SJSA1 (cell line): ENCODE measurements at places on chromosomes 11 and 22.
A peak's percentile ranks its signal among the peaks of the same experiment; 100 is the strongest.

DNA sequence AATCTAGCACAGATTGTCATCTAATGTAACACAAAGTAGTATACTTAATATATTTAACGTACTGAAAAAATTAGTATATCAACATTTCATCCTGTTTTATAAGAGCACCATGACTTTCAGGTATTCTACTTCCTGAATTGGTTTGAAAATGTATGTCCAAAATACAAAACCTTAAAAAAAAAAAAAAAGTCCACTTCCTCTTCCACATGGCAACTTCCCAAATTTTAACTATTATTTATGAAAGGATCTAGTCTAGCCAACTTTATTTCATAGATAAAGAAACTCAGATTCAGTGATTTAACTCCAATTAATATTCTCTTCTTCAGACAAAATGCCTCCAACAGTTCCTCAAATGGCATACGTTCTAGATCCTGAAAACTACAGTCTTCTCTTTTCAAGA lies 44.0 kb downstream of the PIK3C2A start:
- H3K27ac ChIP-seq, result no peak overlapping the region
- DNase-seq, result no peak
- no peaks in the 10 kb centered on the region for H3K4me1 ChIP-seq
- no peak overlapping the region for H3K4me3 ChIP-seq
- H3K27me3 ChIP-seq, result no peaks in the 10 kb centered on the region
- peaks cover 41% of the 10 kb centered on the region for H3K36me3 ChIP-seq

- no peaks in the 10 kb centered on the region for H3K27me3 ChIP-seq
- H3K27ac ChIP-seq, result peak overlapping the region; percentile 95
- no peaks in the 10 kb centered on the region for H3K36me3 ChIP-seq
- no peak for DNase-seq
- H3K4me1 ChIP-seq, result peaks cover 45% of the 10 kb centered on the region
Observed at GRCh38 chr22:27727673-27728451, 73.7 kb downstream of the MN1 start.

DNA sequence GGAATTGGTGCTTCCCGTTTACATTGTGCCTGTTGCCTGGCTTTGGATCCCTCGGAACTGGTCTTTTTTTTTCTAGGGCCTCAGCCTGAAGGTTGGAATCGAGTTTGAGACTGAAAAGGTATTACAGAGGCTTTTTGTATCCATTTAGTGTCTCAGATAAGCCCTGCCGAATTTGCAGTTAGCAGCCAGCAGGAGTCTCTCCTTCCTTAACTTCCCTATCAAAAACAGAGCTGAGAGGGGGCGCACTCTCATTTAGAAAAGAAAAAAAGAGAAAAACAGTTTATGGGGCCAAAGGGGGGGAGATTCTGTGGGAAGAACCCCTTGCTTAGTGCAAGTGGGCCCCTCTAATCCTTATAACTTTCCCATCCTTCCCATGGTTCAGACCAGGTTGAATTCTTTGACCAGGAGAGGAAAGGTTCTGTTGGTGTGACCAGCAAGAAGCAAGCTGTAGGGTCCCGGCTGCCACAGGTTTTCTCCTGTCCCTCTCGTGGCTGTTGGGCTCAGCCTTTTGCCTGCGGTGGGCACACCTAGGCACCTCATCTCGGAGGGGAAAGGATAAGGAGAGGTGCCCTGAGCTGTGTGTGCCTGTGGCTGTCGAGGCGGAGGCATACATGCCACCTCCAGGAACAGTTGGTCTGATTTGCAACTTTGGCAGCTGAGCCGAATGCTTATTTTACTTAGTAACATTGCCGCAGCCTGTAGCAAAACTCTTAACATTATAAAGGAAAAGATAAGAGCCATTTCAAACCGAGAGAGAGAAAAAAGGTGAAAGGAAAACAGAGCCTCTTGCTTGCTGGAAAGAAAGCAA lies 565.0 kb upstream of the CNTN5 start:
- H3K4me1 ChIP-seq, result no peaks in the 10 kb centered on the region
- no peak overlapping the region for H3K4me3 ChIP-seq
- H3K36me3 ChIP-seq, result no peaks in the 10 kb centered on the region

DNA sequence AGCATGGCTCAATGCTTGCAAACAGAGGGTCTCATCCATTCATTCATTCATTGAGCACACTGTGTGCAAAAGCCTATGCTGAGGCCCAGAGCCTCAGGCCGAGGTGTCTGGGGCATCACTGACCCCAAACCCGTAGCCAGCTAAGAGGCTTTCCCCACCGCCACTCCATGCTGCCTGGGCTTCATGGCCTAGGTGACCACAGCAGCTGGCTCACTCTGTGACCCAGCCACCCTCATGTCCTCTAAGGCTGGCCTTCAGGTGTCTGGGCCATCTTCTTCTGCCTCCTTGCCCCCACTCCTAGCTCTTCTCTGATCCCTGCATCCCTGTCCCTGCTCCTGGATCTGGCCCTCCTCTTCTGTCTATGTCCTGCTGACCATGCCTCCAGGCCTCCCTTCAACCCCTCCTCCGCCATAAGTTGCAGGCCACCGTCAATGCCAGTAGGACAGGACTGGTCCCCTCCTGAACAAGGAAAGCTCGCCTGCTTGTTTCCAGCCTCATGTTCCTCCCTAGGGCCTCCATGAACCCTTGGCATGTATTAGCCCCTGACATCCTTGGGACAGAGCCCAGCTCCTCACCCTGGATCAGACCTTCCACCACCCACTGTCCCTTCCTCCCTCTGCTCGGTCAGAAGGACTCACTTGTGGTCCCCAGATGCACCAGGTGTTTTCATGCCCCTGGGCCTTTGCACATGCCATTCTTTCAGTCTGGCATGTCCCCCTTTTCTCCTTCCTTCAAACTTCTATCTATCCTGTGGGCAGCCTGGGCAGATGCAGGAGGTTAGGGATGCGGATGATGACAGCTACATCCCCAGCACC lies 92.8 kb downstream of the MYEOV start:
- H3K4me3 ChIP-seq, result no peak overlapping the region
- H3K27me3 ChIP-seq, result no peaks in the 10 kb centered on the region
- H3K27ac ChIP-seq, result no peak overlapping the region
- peaks cover 57% of the 10 kb centered on the region for H3K4me1 ChIP-seq
- peaks cover 3% of the 10 kb centered on the region; the same call in 1 of the 2 replicates for H3K36me3 ChIP-seq
- peak; percentile 53 for DNase-seq

DNA sequence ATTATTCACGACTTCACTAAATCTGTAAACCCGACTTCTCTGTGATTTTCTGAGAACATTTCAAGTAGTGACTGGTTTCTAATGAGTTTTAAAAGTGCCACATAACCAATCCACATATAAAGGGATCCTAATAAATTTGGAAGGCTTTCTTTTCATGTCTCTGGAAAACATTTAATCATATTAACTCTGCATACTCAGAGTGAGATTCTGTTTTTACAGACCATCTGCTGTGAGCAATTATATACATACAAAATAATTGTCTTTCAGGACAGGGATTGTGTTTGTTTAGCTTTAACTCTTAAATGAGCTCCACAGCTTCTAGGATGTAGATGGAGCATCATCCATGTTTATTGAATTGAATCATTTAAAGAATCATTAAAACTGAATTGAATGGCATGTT lies 65.1 kb downstream of the PRMT3 start:
- H3K36me3 ChIP-seq, result no peaks in the 10 kb centered on the region; the same call in 1 of the 2 replicates
- no peaks in the 10 kb centered on the region for H3K27me3 ChIP-seq
- no peak overlapping the region for H3K27ac ChIP-seq
- H3K4me3 ChIP-seq, result no peak overlapping the region

- H3K4me1 ChIP-seq, result no peaks in the 10 kb centered on the region
- no peaks in the 10 kb centered on the region for H3K27me3 ChIP-seq
- no peaks in the 10 kb centered on the region for H3K36me3 ChIP-seq
- H3K4me3 ChIP-seq, result no peak overlapping the region
- H3K27ac ChIP-seq, result no peak overlapping the region
Observed at GRCh38 chr11:104549019-104549418, 349.2 kb downstream of the CASP12 start.

DNA sequence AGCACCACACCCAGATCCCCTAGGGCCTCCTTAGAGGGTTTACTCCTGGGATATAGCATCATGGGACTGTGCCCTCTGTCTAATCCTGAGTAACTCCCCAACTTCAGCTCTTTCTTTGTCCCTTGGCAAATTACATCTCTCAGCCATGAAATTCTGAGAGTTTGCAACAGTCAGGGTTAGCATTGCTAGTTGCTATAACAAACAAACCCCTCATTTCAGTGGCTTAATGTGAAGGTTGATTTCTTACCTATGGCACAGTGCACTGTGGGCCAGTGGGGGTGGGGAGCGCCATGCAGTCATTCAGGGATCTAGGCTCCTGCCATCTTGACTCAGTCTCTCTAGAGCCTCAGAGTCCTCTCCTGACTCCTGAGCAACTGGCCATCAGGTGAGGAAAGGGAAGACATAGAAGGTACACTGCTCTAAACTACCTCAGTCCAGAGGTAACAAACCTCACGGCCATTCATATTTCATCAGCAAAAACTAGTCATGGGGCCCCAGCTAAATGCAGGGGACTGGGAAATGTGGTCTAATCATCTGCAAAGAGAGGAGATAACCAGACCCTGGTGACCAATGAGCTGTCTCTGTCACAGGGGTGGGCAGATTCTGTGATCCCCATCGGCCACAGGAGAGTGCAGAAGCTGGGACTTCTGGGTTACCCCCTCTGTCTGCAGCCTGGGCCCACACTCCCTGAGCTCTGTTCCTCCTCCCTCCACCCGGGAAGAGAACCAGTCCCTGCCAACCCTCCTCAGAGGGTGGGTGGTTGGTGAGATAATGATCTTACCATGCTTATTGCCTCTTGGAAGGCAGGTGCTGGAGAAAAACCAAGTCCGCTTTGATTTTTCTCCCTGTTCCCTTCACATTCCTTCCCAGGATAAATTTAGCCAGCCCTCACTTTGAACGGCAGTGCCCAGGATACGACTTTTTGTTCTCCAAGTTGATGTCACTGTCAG lies 17.5 kb downstream of the PRG3 start:
- peaks cover 10% of the 10 kb centered on the region for H3K27me3 ChIP-seq
- H3K27ac ChIP-seq, result no peak overlapping the region
- no peaks in the 10 kb centered on the region for H3K36me3 ChIP-seq
- H3K4me1 ChIP-seq, result no peaks in the 10 kb centered on the region
- no peak overlapping the region for H3K4me3 ChIP-seq

DNA sequence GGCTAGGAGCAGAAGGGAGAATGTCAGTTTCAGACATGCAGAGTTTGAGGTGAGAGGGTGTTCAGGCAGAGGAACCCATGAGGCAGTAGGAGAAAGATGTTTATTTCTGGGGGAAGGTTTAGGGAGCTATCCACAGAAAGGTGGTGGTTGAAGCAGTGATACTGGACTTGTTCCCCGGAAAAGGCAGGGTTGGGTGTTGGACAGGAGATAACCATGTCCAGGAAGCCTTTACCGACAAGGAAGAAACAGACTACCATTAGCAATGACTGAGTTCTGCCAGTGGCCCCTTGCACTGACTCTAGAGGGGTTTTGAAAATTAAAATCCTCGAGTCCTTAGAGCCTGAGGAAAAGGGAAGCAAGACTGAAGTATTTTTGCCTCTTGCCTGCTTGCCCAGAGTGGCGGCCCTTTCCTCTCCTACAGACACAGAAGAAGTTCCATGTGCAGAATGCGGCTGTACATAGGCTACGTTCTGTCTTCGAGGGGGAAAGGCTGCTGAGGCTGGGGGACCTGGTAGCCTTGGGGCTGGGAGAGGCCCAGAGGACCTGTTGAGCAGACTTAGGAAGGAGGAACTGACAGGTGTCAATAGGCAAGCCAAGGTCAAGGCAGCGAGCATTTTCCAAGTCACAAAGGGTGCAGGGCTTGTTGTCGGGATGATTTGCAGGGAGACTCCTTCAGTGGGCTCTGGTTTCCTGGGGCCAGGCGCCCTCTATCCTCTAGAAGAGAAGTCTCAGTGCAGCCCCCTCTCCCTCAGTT lies 146.7 kb downstream of the LDLRAD3 start:
- no peaks in the 10 kb centered on the region for H3K27me3 ChIP-seq
- peaks cover 38% of the 10 kb centered on the region for H3K4me1 ChIP-seq
- no peak overlapping the region for H3K4me3 ChIP-seq
- H3K36me3 ChIP-seq, result no peaks in the 10 kb centered on the region
- H3K27ac ChIP-seq, result no peak overlapping the region; the same call in 1 of the 2 replicates

DNA sequence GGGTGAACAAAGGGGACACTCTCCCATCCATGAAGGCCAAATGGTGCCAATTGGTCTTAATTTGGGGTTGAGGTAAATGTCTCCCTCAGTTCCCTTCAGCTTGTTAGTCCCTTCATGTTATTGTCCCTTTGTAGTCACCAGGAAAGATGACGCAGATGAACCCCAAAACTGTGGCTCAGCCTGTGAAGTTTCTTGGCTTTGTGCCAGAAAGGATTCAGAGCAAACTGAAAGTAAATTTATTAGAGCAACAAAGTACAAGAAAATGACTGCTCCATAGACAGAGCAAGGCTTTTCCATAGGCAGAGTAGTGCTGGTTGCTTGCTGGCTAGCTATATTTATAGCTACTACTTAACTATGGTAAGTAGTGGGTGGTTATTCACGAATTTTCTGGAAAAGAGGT lies 16.7 kb downstream of the OR4C3 start:
- H3K27ac ChIP-seq, result no peak overlapping the region
- H3K4me1 ChIP-seq, result no peaks in the 10 kb centered on the region
- no peaks in the 10 kb centered on the region for H3K27me3 ChIP-seq
- H3K36me3 ChIP-seq, result no peaks in the 10 kb centered on the region
- no peak overlapping the region for H3K4me3 ChIP-seq

- peaks cover 94% of the 10 kb centered on the region for H3K36me3 ChIP-seq
- DNase-seq, result no peak
- H3K27me3 ChIP-seq, result no peaks in the 10 kb centered on the region
- no peak overlapping the region for H3K27ac ChIP-seq
- no peaks in the 10 kb centered on the region for H3K4me1 ChIP-seq
Observed at GRCh38 chr11:60899046-60899936, 7.1 kb downstream of the PRPF19 start.

DNA sequence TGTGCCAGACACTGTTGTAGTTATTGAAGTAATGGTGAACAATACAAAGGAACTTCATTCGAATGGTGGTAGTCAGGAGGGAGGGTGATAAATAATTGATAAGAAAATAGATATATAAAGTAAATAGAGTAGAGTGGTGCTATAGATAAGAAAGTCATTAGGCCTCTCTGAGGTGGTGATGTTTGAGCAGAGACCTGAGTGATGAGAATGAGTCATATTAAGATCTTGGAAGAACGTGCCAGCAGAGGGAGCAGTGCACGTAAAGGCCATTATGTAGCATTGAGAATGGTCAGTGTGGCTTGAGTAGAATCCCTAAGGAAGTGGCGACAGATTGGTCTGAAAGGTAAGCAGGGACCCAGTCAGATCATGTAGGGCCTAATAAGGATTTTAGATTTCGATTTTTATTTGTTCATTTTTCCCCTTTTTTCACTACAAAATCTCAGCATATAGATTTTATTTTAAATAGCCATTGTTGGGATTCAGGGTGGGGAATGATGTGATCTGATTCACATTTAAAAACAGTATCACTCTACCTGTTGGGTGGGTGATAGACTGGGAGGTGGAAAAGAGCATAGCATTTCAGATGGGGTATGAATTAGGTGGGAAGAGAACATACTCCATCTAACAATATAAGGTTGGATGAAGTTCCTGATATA lies 44.7 kb downstream of the CCDC90B start:
- DNase-seq, result no peak
- no peak overlapping the region for H3K27ac ChIP-seq

GRCh38 chr11:23013509-23013908 lies 153.2 kb upstream of the CCDC179 start:
- H3K36me3 ChIP-seq, result no peaks in the 10 kb centered on the region
- DNase-seq, result no peak
- H3K27me3 ChIP-seq, result no peaks in the 10 kb centered on the region
- no peak overlapping the region for H3K27ac ChIP-seq
- H3K4me3 ChIP-seq, result no peak overlapping the region
- no peaks in the 10 kb centered on the region for H3K4me1 ChIP-seq
